ENCODE measurements at places on chromosomes 3 and 15. TPM values are rescaled to one million over a fixed set of nuclear protein-coding genes. Genes with fewer than 3 reads are reported as not detected.

PCNP gene
- 87.7 TPM for total RNA-seq

ADAMTS9 gene
- 3.1 TPM for total RNA-seq

TFRC gene
- 169 TPM for total RNA-seq

DNA sequence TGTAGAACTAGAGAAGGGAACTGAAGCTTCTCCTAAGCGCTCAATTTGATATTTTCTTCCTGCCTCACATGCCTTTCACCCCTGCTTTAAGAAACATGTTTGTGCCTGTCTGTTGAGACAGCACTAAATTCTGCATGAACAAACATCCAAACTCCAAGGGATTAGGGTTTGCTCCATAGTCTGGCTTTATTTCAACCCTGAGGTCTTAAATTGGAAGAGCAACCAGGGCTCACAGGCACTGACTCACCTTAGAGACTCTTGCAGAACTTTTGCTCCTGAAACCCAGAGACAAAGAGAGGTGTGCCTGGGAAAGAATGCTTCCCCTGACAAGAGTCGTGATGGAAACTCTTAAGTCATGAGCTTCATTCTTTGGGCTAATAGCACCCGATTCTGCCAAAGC is 393.9 kb upstream of the MCTP2 start:
- no peak for DNase-seq

DNA sequence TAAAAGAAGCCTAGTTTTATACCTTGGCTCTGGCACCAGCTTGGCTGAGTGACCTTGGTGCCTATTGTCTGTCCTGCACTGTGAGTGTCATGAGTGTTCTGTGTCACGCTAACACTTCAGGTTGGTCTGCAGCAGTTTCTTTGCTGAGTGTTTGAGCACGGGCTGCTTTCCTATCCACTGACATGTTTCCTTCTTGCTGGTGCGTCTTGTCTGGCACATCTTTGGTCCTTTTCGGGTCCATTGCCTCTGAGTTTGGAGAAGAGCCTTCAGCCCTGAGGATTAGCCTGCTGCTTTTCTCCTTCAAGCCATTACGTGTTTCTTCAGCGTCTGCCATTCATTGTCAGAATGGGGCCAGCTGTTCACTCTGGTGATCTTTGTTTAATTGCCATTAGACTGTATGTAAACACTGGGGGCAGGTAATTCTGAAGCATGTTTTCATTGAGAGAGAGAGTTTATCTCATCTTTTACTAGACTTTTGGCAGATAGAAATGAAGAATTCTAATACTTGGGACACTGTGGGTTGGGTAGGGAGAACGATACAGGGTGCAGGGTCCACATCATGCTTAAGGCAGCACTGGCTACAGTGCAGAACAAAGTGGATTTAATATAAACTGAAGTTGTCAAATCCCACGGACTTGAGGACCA is 55.5 kb downstream of the LRRC28 start:
- peak; percentile 20 for DNase-seq

DNA sequence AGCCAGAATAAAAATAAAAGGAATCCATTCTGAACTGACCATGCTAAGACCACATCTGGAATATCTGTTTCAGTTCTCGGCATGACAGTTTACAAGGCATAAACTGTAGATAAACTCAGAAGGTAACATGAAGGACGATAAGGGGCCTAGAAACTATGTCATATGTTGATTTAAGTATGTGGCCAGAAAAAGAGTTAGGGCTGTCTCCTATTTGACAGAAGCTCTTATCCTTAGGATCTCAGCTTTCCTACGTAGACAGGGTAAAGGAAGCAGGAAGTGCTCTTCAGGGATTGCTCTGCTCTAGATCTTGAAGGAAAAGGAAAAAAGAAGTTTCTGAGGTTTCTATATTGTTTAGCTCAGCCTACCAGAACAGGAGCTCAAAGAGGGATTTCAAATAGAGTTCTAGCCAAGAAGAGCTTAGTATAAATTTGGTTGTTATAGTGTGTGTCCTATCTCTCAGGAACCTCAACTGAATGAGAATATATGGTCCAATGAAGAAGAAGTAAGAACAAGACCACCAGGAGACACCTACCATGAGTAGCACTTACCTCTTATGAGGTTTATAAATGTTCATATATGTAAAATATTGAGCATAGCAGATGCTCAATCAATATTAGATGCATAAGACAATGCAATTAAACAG is 59.2 kb downstream of the TP53BP1 start:
- no peak for DNase-seq

DNA sequence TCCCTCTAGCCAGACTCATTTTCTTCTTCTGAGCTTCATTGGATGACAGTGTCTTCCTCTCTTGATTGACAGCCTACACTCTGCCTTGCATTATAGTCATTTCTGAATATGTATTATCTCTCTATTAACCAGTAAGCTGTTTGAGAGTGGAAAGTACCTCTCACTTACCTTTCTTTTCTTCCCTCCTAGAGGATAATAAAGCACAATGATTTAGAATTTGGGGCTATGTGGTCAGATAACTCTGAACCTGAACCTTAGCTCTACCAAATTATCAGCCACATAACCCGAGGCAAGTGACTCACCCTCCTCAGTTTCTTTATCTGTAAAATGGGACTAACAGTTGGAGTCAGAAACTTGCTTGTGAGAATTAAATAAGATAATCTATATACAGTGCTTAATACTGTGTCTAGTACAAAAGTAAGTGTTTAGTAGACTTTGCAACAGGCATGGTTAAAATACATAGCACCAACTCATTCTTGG is 331.8 kb upstream of the TBL1XR1 start:
- DNase-seq = no peak

- DNase-seq = no peak
Measured at GRCh38 chr15:39202641-39203040, 378.2 kb upstream of the THBS1 start.

DNA sequence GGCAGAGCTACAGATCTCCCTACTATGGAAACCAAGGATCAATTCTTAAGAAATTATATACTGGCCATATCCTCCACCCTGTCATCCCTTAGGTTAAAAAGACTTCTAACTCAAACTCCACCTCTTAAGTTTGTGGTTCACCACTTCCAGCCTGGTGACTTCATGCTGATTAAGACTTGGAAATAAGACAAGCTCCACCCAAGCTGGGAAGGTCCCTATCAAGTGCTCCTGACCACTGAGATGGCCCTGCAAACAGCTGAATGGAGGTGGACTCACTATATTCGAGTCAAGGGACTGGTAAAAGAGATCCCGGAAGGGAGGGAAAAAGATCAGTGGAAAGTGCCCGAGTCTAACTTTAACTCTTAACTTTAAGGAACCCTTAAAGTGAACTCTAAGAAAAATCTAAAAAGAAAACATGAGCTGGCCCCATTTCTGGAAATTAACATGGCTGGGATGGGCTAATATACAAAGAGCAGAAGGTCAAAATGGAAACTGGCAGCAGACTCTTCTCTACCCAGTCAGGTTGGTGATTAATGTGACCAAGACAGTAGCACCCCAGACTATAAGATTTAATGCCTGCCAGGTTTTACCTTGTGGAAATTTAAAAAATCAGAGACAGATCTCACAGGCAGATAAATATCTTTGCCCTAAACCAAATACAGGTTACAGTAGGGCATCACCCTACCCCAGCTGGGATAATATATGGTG is 43.9 kb downstream of the PPCDC start:
- DNase-seq = peak; percentile 95

CX3CR1 gene
- total RNA-seq = under 0.01 TPM

- DNase-seq = no peak
Measured at GRCh38 chr3:127037971-127038446, 55.1 kb downstream of the PLXNA1 start.

SLC2A2 gene
- not detected for total RNA-seq

DNA sequence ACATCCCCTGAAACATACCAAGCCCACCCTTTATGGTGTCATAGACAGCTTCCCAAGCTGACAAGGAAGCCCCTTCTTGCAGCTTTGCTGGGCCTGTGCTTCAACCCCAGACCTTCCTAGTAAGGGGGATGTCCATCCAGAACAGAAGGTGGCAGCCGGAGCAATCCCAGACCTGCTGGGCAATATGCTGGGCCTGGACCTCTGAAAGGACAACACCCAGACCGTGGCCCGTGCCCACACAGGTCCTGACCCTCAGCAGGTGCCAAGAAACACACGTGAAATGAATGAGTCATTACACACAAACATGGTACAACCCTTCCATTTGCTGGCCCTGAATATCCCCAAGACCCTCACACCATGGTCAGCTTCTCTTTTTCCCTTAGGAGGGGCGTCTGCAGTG is 19.8 kb upstream of the VILL start:
- no peak for DNase-seq

GRCh38 chr3:195794708-195795107 is 17.0 kb downstream of the MUC4 start:
- DNase-seq = peak; percentile 18

- peak; percentile 73 for DNase-seq
Measured at GRCh38 chr3:171851660-171852058, 8.5 kb downstream of the TMEM212 start.

GRCh38 chr3:107130089-107130700 is 247.0 kb upstream of the CCDC54 start:
- no peak for DNase-seq
